ENCODE measurements at places on chromosomes 16 and 17.

DNA sequence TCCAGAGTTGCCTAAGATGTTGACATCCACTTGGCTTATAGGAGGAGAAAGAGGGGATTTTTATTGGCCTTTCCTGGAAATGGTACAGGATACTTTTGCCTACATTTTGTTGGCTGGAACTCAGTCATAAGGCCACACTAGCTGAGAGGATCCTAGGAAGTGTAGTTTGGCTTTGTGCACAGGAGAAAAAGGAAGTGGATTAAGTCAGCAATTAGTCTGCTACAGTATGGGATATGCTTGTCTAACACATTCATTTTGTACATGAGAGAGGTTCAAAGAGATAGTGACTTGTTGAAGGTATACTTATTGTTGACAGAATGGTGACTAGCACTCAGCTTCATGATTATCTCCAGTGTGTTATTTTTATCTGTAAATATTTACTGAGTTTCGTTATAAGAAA is 10.3 kb downstream of the UTP18 start:
- no peak for DNase-seq

GRCh38 chr16:2981177-2981898 is 1.1 kb upstream of the PKMYT1 start:
- no peak for DNase-seq

GRCh38 chr16:9625122-9625521 is 533.7 kb downstream of the HAPSTR1 start:
- DNase-seq: no peak

DNA sequence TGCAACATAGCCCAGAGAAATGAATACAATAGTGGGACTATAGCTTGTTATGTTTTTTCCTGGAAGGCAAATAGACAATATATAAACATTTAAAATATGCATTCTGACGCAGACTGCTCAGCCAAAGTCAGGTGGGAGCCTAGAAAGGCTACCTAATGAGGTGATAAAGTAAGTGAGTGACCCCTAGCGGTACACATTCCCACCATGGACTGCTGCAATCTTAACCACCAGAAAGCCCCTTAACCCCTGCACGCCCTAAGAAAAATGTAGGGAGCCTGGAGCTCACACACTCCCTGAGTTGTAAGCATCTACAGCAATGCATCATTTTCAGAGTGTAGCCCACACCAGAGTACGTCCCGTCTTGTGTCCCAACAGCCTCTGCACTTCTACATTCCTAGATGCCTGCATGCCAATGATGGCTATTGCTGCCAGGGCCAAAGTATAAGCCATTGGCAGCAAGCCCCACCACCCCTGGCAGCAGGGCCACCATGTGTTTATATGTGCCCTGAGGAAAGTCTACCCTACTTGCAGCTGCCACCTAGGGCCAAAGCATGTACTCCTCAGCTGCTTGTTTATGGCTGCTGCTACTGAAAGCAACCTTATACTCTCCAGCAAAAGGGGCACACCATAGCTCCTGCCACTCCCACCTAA is 127.6 kb downstream of the KIF2B start:
- no peak for DNase-seq

GRCh38 chr17:64403881-64404460 is 13.3 kb upstream of the PECAM1 start:
- no peak for DNase-seq

GRCh38 chr17:1673041-1673785 is 11.5 kb downstream of the PRPF8 start:
- no peak for DNase-seq

DNA sequence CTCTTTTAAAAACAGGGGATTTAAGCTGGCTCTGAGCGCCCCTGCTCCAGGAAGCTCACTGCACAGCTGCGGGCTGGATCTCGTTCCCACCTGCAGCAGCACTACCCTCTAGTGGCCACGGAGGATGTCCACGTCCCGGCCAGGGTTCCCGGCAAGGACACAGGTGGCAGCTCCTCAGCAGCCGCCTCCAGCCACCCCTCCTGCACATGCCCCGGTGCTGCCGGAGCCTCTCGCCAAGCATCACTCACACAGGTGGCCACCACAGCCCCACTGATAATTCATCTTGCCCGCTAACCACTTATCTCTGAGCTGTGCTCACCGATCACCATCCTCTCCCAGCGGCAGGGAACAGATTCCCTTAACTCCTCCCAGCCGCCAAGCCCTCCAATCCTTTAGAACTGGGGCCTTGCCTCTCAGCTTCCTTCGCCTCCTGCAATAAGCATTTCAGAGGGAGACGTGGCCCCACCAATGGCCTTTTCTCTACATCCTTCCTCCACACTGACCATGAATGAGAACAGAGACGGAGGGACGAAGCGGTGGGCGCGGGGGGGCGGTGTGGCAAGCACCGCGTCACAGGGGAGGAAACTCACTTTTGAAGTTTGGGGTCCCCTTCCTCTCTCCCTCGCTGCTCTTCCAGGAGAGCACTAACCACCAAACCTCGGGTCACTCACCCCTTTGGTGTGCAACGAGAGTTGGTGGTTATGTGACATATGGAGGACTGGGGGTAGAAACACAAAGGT is 222.1 kb downstream of the RBFOX3 start:
- DNase-seq: peak; percentile 52

DNA sequence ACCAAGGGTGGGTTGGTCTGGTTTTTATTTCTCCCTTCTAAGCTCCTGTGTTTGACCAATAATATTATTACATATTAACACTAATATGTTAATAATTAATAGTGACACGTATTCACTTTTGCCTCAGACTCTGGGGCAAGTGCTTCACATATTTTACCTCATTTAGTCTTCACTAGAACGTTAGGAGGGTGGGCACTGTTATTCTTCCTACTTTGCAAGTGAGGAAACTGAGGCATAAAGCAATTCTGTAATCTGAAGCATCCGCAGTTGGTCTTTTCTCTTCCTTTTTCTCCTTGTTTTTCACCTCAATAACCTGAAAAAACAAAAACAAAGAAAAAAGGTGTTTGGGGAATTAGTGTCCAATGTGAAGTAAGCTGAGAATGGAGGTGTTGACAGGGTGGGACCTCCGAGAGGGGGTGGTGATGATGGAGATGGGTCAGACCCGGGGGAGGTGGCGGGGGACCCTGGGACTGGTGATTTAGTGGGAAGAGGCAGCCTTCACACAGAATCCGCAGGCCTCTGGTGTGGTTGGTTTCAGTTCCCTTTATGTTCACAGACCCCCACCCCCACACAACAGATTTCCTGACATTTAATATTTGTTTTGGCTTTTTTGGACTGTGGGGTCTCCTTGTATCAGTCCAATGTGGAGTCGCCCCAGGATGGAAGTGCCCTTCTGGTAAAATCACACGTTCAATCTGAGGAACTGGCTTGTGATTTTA is 3.7 kb downstream of the CDH1 start:
- no peak for DNase-seq

DNA sequence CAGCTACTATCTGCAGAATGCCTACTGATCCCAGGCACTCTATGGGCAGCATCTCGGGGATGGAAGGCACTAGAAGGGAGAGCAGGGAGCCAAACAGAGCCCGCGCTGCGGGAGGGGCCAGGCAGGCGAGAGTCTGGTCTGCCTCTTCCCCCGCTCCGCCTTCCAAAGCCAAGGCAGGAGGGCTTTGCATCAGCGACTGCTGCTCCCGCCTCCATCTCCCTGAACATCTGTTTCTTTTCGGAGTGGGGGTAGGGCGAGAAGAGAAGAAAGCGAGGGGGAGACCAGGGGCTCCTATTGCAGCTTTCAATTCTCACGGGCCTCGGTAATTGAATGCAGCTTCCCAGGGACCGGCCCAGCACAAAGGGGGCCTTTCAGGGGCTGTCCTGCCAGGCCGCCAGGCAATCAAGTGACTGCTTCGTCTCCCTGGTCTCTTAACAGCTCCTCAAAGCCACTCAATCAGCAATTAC is 31.4 kb upstream of the CDC42EP4 start:
- DNase-seq: peak; percentile 83

- no peak for DNase-seq
These were observed 72.1 kb upstream of the ARL4D start for GRCh38 chr17:43326490-43327275.

GRCh38 chr16:87534030-87534653 is 41.3 kb upstream of the ZCCHC14 start:
- no peak for DNase-seq

- no peak for DNase-seq
These were observed 42.7 kb downstream of the XPO6 start for GRCh38 chr16:28168991-28169554.

DNA sequence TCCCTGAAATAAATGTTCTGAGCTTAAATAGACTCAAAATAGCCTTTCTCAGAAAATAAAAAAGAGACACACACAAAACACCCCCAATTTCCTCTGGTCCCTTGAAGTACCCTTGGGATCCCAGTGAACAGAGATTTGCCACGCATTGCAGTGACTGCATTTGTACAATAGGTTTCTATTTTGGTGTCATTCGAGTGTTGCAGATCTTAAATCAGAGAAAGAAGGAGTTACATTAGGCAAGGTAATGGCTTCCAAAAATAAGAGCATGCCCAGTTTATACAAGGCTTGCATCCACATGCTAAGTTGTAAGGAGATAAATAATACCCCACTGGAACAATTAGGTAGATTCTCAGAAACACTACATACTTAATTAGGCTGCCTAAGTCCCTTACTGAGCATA is 2.2 kb downstream of the TOX3 start:
- peak; percentile 46 for DNase-seq

GRCh38 chr17:68288375-68288774 is 2.6 kb downstream of the SLC16A6 start:
- DNase-seq: no peak

- peak; percentile 63 for DNase-seq
These were observed 207.6 kb downstream of the RAB11FIP4 start for GRCh38 chr17:31598921-31599571.

- no peak for DNase-seq
These were observed 11.3 kb downstream of the TBX2 start for GRCh38 chr17:61411011-61411260.

DNA sequence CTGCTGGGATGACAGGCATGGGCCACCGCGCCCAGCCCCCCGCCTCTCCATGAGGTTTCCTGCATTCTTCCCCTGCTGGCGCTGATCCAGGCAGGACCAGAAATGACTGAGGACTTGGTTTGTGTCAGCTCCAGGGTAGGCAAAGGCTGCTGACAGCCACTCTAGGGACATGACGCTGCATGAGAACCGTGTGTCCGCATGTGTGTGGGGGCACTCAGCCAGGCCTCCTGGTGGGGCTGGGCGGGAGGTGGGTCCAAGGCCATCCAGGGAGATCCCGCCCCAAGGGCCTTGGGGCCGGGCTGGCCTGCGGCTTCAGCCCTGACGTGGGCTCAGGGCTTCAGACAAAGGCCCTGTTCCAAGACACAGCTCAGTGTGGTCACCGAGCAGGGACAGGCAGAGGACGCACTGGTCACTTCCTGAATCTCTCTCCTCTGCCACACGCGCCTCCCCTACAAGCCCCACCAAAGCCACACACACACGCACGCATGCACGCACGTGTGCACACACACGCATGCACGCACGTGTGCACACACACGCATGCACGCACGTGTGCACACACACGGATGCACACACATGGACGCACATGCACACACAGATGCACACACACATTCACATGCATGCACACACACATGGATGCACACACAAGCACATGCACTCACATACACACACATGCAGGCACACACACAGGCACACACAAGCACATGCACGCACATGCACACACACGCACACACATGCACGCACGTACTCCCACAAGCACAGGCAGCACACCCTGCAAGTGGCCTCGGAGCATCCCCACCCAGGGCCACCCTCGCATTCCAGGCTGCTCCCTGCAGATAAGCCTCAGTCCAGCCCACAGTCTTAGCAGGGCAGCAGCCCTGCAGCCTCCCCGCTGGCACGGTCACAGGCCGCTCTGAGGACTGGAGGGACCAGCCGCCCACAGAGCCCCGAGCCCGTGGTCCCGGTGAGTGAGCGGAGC is 5.3 kb upstream of the TMEM204 start:
- DNase-seq: no peak

GRCh38 chr16:1280783-1281182 is 24.9 kb downstream of the TPSD1 start:
- no peak for DNase-seq

DNA sequence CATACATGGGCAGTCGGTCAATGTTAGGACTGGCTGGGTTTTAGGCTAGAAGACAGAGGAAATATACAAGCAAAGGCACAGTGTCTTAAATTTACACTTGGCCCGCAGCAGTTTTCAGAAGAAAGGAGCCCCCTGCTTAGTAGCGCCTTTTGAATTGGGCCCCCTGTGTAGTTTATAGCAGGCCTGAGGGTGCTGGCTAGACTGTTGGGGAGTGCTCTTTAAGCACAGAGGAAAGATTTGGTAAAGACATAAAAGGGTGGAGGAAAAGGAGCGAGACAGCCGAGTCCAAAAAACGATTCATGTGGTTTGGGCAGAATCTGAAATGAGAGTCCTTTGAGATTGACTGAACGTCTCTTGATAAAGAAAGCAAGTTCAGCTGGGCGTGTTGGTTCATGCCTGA is 10.6 kb downstream of the RMI2 start:
- DNase-seq: no peak

DNA sequence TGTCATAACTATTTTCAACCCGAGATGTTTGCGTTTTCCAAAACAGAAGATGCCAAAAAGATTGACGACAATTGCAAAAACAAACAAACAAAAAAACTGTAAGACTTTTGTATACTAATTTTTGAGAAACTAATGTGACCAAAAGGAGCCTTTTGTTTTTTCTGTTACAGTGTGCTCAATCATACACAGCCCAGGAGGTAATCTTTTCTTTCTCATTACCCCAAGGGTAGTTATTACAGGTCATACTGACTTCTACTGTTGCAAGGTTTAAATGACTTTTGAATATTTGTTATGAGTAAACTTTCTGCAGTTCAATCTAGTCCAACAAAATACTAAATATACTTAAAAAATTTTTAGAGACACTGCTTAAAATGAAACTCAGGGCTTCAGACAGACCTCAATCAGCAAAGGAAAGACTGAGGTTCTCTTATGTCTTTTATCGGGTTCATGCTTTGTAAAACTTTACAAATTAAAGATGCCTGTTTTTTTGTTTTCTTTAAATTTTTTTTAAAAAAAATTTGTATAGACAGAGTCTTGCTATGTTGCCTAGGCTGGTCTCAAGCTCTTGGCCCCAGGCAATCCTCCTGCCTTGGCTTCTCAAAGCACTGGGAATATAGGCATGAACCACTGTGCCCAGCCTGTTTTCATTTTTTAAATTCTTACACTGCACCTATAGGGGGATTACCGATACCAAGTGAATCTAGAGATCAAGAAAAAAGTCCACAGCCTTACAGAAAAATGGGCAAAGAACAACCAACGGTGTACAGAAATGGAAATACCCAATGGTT is 47.6 kb downstream of the SPOP start:
- no peak for DNase-seq

DNA sequence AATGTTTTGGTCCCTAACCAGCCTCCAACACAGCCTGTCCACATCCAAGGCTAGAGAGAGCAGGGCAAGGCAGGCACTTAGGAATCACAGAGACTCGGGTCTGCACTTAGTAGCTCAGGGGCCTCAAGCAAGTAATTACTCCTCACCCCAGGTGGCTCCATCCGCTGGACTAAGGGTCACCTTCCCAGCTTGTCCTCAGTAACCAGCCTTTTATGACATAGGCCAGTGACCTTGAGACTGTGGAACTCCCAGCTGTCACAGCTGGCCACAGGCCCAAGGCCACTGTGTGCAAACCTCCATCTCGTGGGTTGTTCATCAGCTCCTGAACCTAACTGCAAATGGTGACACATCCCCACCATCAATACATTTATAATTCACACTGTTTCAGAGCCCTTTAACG is 68.6 kb downstream of the CDYL2 start:
- DNase-seq: no peak

GRCh38 chr16:17318238-17318637 is 152.5 kb downstream of the XYLT1 start:
- no peak for DNase-seq

GRCh38 chr17:39547713-39548478 is 59.8 kb downstream of the NEUROD2 start:
- peak; percentile 59 for DNase-seq

All from NCI-H1092 treated with DMSO at 0.1 percent for 48 hours (cell line).